Activated CD8-positive, alpha-beta memory T cell treated with anti-CD3 and anti-CD28 coated beads for 1 hour (primary cell): ENCODE measurements at places on chromosomes 4 and X.

DNA sequence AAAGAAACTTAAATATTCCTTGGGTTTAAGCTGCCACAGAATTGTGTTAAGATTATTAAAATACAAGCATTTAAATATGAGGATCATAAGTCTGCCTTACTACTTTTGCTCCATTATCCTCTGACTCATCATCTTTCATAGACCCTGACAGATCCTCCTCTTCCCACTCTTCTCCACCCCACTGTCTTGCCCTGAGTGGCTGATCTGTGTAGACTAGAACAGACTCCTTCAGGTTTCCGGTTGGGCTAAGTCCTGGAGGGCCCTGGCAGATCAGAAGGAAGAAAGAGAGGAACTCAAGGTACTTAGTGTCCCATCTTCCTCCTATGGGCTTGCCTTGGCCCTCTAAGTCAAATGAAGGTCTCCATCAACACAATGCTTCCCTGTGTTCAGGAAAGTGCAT lies 30.7 kb downstream of the PALLD start:
- no peak for DNase-seq

DNA sequence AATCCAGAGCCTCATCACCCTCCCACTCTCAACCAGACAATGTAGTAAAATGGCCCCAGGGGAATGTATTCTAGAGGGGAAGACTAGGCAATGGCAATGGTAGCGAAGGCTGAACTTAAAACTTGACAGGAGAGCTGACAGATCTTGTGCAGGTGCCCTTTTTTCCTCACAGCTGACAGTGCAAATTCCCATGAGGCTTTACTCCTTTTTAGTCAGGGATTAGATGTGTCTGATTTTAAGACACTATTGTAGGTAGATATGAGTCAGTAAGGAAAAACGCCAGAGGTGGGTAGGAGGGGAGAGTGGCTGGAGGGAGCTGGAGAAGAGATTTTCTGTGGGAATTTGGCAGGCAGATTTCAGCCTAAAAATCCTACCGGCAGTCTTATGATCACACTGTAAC lies 10.7 kb downstream of the CAPN6 start:
- DNase-seq: no peak

DNA sequence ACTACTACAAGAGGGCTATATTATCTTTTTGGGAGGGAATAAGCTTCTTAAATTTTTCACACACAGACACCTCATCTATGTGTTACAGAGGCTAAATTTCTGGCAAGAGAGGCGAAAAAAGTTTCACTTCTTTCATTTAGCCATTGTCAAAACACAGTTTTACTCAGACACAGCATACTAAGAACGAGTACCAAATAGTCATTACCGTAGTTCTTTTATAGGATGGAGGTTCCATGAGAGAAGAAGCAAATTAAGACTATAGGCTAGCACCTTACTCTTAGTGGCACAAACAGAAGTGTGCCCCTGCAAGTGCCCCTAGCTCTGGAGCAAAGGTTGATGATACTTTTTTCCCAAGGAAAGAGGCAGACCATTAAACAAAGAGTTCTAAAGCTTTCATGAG lies 26.2 kb downstream of the UGT2B7 start:
- DNase-seq: no peak

DNA sequence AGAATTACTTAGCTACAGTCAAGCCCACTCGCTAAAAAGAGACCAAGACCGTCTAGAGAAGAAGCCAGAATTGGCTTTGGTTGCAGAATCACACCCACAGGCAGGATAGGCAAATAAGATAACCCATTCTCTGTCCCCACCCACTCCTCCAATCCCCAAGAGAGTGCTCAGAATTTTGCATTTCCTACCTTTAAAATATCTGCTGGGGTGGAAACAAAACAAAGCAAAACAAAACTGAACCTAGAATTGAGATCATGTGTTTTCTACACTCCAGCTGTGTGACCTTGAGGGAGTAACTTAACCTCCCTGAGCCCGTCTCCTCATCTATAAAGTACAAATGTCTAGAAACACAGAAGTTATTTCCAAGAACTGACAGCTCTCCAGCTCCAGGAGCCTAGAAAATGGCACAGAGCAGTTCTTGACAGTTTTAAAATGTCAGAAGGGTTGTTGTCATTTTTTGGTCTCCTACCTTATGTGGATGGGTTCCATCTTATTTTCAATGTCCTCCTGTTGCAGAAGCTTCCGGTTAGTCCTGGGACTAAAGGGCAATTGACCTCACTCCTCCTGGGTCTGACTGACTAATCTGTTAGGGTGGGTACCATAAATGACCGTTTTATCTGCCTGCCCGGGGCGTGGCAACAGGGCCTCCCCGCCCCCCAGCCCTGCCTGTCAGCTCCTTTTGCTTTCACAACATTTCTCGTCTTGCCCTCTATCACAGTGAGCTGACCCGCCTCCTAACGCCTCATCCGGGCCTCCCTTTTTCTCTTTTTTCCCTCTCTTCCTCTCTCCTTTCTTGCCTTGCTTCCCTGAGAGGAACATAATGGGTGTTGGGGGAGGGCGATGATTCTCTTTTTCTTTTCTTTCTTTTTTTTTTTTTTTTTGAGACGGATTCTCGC lies 114.0 kb downstream of the RBM47 start:
- no peak for DNase-seq

DNA sequence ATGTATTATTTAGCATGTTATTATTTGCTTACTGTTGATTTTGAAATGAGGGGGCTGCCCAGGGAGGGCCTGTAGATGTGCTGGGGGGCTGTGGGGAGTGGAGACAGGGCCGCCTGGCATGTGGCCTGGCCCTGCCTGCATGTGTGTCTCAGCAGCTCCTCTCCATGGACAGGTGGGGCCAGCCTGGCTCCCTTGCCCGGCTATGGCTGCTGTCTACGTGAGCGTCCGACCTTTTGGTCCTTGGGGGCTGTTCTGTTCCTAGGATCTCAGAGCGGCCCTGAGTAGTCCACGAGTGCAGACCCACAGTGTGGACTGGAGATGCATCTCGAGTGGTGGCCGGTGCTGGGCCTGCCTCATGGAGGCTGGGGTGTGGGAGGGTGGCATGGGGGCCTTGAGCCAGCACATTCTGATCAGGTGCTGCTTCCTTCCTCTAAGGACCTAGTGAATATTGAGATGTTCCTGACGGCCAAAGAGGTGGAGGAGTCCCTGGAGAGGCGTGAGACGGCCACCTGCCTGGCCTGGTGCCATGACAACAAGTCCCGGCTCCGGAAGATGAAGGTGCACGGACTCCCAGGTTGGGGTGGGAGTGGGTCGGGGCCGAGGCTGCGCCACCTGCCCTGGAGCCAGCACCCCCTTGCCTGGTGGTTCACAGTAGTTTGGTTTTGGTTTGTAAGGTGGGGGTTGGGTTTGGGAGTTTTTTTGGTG lies 24.9 kb upstream of the UVSSA start:
- no peak for DNase-seq

GRCh38 chr4:8410066-8410625 lies 30.4 kb downstream of the ACOX3 start:
- DNase-seq: no peak

DNA sequence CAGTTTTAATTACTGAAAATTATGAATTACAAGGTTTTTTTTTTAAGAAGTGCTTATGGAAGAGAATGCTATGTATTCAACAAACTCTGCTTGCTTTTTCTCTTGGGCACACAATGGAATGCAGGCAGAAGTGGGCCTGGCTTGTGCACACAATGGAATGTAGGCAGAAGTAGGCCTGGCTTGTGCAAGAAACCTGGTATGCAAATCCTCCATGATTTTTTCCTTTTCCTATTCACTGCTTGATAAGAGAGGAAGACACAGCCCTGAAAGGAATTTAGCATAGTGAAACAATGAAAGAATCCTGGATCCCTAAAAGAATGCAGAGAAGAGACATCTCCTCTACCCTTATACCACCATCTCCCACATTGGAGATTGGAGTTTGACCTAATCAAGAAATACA lies 138.4 kb downstream of the COL25A1 start:
- no peak for DNase-seq

- no peak for DNase-seq
These were observed 26.0 kb downstream of the ADH4 start for GRCh38 chr4:99117876-99118693.
